ENCODE measurements at places on chromosomes 7 and 10. TPM values are rescaled to one million over a fixed set of nuclear protein-coding genes. Genes with fewer than 3 reads are reported as not detected.

FOXI2 gene
- total RNA-seq: not detected

- H3K4me3 ChIP-seq: no peak overlapping the region
- H3K27me3 ChIP-seq: no peaks in the 10 kb centered on the region
- H3K27ac ChIP-seq: no peak overlapping the region
- no peaks in the 10 kb centered on the region for H3K4me1 ChIP-seq
Measured at GRCh38 chr7:130114776-130115175, 44.4 kb downstream of the KLHDC10 start.

RAMP3 gene
- total RNA-seq: 46.6 TPM

LLCFC1 gene
- total RNA-seq: not detected

GRCh38 chr7:35799846-35800717 is 775 bp upstream of the SEPTIN7 start:
- H3K4me3 ChIP-seq: peak overlapping the region; percentile 90
- no peaks in the 10 kb centered on the region for H3K27me3 ChIP-seq
- peak; percentile 88 for DNase-seq
- no peaks in the 10 kb centered on the region for H3K4me1 ChIP-seq
- no peaks in the 10 kb centered on the region for H3K36me3 ChIP-seq

OR2A5 gene
- total RNA-seq: not detected

CCDC3 gene
- 12.4 TPM for total RNA-seq

- no peak overlapping the region for H3K27ac ChIP-seq
- H3K36me3 ChIP-seq: no peaks in the 10 kb centered on the region
- H3K4me3 ChIP-seq: no peak overlapping the region
- DNase-seq: no peak
- H3K4me1 ChIP-seq: no peaks in the 10 kb centered on the region
Measured at GRCh38 chr10:71429929-71430328, 33.2 kb downstream of the CDH23 start.

FEZF1 gene
- not detected for total RNA-seq

DNA sequence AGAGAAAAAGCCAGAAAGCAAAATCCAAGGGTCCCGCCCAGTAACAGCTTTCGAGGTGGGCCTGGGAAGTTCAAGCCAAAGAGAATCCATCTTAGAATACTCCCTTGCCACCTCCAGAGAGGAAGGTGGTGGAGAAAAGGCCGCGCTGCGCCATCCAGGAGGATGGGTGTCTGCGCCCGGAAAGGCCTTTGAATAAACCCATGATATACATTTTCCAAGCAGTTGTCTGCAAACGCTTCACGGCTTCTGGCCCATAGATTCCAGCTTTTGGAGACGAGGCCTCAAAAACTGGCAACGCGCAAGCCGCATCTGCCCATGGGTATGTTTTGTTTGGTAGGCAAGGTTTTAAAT is 17.8 kb downstream of the RGS10 start:
- no peaks in the 10 kb centered on the region for H3K36me3 ChIP-seq
- no peaks in the 10 kb centered on the region for H3K27me3 ChIP-seq
- no peak for DNase-seq
- no peak overlapping the region for H3K4me3 ChIP-seq

GRCh38 chr7:105952917-105953595 is 10.0 kb upstream of the CDHR3 start:
- DNase-seq: no peak
- H3K4me3 ChIP-seq: no peak overlapping the region
- H3K27me3 ChIP-seq: no peaks in the 10 kb centered on the region
- H3K36me3 ChIP-seq: no peaks in the 10 kb centered on the region
- no peak overlapping the region for H3K27ac ChIP-seq

- no peaks in the 10 kb centered on the region for H3K4me1 ChIP-seq
- H3K4me3 ChIP-seq: no peak overlapping the region
- H3K36me3 ChIP-seq: no peaks in the 10 kb centered on the region
- no peak overlapping the region for H3K27ac ChIP-seq
- no peak for DNase-seq
Measured at GRCh38 chr7:104362756-104363155, 34.4 kb downstream of the LHFPL3 start.

- peak overlapping the region; percentile 67 for H3K27ac ChIP-seq
- peak; percentile 86 for DNase-seq
- no peaks in the 10 kb centered on the region for H3K36me3 ChIP-seq
- H3K27me3 ChIP-seq: no peaks in the 10 kb centered on the region
- no peak overlapping the region for H3K4me3 ChIP-seq
Measured at GRCh38 chr7:46603780-46604179, 682.7 kb upstream of the IGFBP3 start.

IFIT1B gene
- 1.1 TPM for total RNA-seq

PNLIPRP1 gene
- not detected for total RNA-seq

- no peaks in the 10 kb centered on the region for H3K36me3 ChIP-seq
- peaks cover 11% of the 10 kb centered on the region for H3K4me1 ChIP-seq
- H3K27me3 ChIP-seq: no peaks in the 10 kb centered on the region
- H3K4me3 ChIP-seq: peak overlapping the region; percentile 84
Measured at GRCh38 chr10:30437031-30437841, 3.3 kb downstream of the MAP3K8 start.

- H3K4me3 ChIP-seq: no peak overlapping the region
- no peaks in the 10 kb centered on the region for H3K27me3 ChIP-seq
- H3K4me1 ChIP-seq: no peaks in the 10 kb centered on the region
- no peak overlapping the region for H3K27ac ChIP-seq
- DNase-seq: no peak
Measured at GRCh38 chr7:128121711-128122530, 90.7 kb upstream of the LRRC4 start.

SPAM1 gene
- total RNA-seq: not detected

- no peaks in the 10 kb centered on the region for H3K36me3 ChIP-seq
- H3K27ac ChIP-seq: no peak overlapping the region
- no peaks in the 10 kb centered on the region for H3K27me3 ChIP-seq
- no peaks in the 10 kb centered on the region for H3K4me1 ChIP-seq
- no peak for DNase-seq
- no peak overlapping the region for H3K4me3 ChIP-seq
Measured at GRCh38 chr10:70090951-70091350, 38.3 kb downstream of the MACROH2A2 start.

DNA sequence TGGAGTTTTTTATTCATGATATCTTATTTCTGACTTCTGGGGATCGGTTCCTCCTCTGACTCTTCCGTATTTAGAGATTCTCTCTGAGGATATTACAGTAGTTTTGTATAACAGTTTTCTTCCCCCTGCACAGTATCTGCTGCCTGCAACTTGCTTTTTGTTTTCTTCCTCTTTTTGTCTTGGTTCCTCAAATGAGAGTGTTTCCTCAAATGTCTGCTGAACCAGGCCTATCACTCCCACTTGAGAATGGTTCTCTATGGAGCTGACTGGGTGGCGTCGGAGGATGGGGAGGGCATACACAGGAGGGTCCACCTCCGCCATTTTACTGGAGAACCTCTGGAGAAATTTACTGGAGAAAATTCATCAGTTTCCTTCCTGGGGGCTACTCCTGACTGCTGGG is 27.7 kb downstream of the ARHGAP22 start:
- H3K27me3 ChIP-seq: no peaks in the 10 kb centered on the region
- no peak overlapping the region for H3K27ac ChIP-seq
- H3K4me3 ChIP-seq: no peak overlapping the region
- H3K36me3 ChIP-seq: no peaks in the 10 kb centered on the region
- peaks cover 5% of the 10 kb centered on the region for H3K4me1 ChIP-seq

DNA sequence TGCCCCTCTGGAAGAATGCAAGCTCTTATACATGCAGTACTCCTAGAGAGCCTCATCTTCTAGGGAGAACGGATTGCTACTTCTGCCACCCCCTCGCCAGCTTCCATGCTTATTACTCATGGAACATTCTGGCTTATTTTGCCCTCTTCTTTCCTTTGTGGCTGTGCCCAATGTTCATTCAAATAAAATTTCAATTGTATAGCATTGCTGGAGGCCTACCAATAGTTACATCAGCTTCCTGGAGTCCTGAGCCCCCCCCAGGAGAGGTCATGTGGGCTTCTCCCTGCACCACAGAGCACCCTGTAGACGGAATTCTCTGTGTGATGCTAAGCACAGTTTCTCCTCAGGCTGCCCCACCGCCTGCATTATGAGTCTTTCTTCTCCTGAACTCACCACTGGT is 1094.0 kb downstream of the KCNMA1 start:
- no peaks in the 10 kb centered on the region for H3K27me3 ChIP-seq
- no peak overlapping the region for H3K27ac ChIP-seq
- H3K4me1 ChIP-seq: no peaks in the 10 kb centered on the region
- DNase-seq: no peak

FRAT1 gene
- total RNA-seq: 3.3 TPM

GRCh38 chr10:12667052-12667451 is 317.7 kb downstream of the CAMK1D start:
- H3K4me3 ChIP-seq: no peak overlapping the region
- no peak for DNase-seq
- H3K27ac ChIP-seq: no peak overlapping the region
- H3K27me3 ChIP-seq: no peaks in the 10 kb centered on the region
- H3K4me1 ChIP-seq: no peaks in the 10 kb centered on the region

- H3K27ac ChIP-seq: no peak overlapping the region
- H3K4me3 ChIP-seq: no peak overlapping the region
- no peaks in the 10 kb centered on the region for H3K4me1 ChIP-seq
Measured at GRCh38 chr7:114047889-114048288, 129.1 kb upstream of the PPP1R3A start.

- DNase-seq: no peak
- no peaks in the 10 kb centered on the region for H3K36me3 ChIP-seq
- H3K27ac ChIP-seq: no peak overlapping the region
- H3K4me3 ChIP-seq: no peak overlapping the region
Measured at GRCh38 chr10:106023329-106023728, 1141.2 kb downstream of the SORCS1 start.

LRRD1 gene
- total RNA-seq: not detected

HOXA2 gene
- 6.5 TPM for total RNA-seq

COBL gene
- total RNA-seq: 1.4 TPM

All from uterus (tissue), 4 donors.